ENCODE measurements at places on chromosomes 16 and 17. TPM values are rescaled to one million over a fixed set of nuclear protein-coding genes. Genes with fewer than 3 reads are reported as not detected.

Gene CACNG3
- not detected for total RNA-seq

Gene DNAI2
- total RNA-seq: not detected

Gene MYL11
- 2.9 TPM for total RNA-seq

Gene NMT1
- total RNA-seq: 125 TPM

Gene ARHGAP23
- total RNA-seq: 367 TPM

Gene ZNF778
- 10.0 TPM for total RNA-seq

Gene ACE
- total RNA-seq: 7.5 TPM

Gene THUMPD1
- total RNA-seq: 46.9 TPM

Gene ADORA2B
- 5.2 TPM for total RNA-seq

Gene CNTNAP4
- total RNA-seq: not detected

Gene PRSS8
- total RNA-seq: 17.0 TPM

Gene NPIPA2
- 4.2 TPM for total RNA-seq

Gene TBC1D3G
- not detected for total RNA-seq

Gene KRT14
- 0.52 TPM for total RNA-seq

Gene KRTAP2-3
- not detected for total RNA-seq

Gene ARL17B
- total RNA-seq: 32.4 TPM

Gene IRX5
- 0.42 TPM for total RNA-seq

Gene COIL
- 17.9 TPM for total RNA-seq

Gene B9D1
- 22.7 TPM for total RNA-seq

Gene SSTR5
- 0.47 TPM for total RNA-seq

Gene BAIAP3
- total RNA-seq: 3.9 TPM

Gene TBC1D3E
- total RNA-seq: not detected

Gene CCL1
- total RNA-seq: not detected

Gene MLKL
- total RNA-seq: 26.6 TPM

Gene CYGB
- total RNA-seq: 24.6 TPM

Gene TRPV2
- 13.6 TPM for total RNA-seq

Gene OR1A1
- total RNA-seq: not detected

Measured in ureter (tissue), 1 donor.